Left cardiac atrium (tissue), 4 donors: ENCODE measurements at places on chromosomes 16 and 17. TPM values are rescaled to one million over a fixed set of nuclear protein-coding genes. Genes with fewer than 3 reads are reported as not detected.

GRCh38 chr16:47777220-47777619 lies 316.1 kb downstream of the PHKB start:
- DNase-seq = no peak

DNA sequence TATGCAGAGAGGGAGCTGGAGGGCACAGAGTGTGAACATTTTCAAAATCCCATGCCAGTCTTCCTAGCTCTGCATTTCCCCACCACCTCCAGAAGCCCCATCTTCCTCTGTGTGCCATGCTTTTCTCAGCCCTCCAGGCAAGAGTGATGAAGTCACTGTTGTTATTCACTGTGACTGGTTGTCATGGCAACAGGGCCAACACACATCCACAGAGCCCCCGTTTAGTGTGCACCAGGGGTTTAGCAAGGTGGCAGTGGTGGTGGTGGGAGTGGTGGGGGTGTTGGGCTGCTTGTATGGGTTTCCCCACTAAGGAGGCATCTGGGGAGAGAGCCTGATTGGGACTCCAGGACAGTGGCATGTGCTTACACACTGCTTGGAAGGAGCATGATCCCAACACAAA lies 309.9 kb upstream of the ASIC2 start:
- no peak for DNase-seq

DNA sequence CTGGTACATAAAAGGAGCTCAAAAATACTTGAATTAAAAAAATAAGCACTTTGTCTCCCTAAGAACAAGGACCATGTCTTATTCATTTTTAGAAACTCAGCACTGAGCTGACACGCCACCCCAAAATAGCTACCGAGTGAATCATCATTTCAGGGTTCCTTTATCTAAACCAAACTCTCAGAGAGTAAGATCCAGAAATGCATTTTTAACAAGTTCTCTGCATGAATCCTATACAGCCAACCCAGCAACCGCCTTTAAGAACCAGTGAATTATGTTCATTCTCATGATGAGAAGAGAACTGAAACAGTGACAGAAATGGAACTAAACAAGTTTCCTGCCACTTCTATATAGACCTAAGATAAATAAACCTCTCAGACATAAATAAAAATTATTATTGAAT lies 8.7 kb downstream of the C16orf87 start:
- no peak for DNase-seq

GRCh38 chr17:74744714-74745547 lies 3.5 kb upstream of the NHERF1 start:
- peak; percentile 84 for DNase-seq

DNA sequence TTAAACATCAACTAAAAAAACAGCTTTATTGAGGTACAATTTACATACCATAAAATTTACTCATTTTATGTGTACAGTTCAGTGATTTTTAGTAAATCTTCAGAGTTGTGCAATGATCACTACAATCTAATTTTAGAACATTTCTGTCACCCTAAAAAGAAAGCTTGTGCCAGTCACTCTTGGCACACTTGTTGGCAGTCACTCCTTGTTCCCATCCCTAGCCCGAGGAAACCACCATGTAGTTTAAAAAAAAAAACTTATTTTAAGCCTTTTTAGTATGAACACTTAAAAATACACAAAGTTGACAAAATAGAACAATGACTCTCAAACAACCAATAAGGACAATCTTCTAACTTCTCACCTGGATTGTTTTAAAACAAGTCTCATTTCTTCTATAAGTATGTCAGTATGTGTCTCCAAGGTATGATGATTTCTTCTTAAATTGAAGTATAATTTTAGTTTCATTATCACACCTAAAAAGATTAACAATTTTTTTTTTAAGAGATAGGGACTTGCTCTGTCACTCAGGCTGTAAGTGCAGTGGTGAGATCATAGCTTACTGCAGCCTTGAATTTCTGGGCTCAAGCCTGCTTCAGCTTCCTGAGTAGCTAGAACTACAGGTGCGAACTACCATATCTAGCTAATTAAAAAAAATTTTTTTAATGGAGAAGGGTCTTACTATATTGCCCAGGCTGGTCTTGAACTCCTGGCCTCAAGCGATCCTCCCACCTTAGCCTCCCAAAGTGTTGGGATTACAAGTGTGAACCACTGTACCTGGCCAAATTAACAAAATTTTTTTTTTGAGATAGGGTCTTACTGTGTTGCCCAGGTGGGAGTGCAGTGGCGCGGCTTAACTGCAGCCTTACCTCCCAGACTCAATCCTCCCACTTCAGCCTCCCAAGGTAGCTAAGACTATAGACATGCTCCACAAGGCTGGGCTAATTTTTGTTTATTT lies 53.2 kb downstream of the PPM1E start:
- no peak for DNase-seq

- no peak for DNase-seq
Observed at GRCh38 chr17:36469733-36470132, 16.7 kb upstream of the ZNHIT3 start.

- no peak for DNase-seq
Observed at GRCh38 chr17:37512442-37513068, 22.9 kb downstream of the DUSP14 start.

GRCh38 chr16:59591480-59591879 lies 857.4 kb upstream of the GOT2 start:
- no peak for DNase-seq

DNA sequence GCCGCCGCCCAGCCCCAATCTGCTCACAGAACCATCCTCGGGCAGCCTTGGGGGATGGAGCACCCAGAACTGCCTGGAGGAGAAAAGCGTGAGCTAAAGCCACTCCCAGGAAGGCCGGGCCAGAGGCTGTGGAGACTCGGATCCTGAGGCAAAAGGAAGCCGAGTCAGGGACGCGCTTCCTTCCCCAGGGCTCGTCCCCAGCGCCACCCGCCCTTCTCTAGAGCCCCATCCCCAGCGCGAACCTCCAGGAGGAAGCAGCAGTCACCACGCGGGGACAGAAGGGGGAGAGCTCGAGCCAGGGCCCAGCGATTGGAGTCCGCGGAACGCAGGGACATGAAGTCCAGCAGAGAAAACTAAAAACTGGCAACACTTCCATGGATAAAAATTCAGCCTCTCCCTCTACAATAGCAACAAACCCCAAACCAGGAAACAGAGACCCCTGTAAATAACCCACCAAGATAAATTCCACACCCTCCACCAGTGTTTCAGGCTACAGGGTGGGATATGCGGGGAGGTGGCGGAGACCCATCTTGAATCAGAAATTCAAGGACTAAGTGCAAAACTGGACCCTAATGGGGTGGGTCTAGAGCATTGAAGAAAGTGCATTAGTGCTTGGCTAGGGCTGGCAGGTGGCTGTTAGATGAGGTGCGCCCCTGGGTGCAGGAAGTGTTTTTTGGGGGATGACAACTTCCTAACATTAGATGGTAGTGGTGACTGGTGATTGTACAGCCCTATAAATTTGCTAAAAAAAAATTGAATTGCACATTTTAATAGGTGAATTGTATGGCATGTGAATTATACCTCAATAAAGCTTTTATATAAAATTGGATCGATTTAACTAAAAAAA lies 116.1 kb upstream of the METRNL start:
- peak; percentile 89 for DNase-seq

DNA sequence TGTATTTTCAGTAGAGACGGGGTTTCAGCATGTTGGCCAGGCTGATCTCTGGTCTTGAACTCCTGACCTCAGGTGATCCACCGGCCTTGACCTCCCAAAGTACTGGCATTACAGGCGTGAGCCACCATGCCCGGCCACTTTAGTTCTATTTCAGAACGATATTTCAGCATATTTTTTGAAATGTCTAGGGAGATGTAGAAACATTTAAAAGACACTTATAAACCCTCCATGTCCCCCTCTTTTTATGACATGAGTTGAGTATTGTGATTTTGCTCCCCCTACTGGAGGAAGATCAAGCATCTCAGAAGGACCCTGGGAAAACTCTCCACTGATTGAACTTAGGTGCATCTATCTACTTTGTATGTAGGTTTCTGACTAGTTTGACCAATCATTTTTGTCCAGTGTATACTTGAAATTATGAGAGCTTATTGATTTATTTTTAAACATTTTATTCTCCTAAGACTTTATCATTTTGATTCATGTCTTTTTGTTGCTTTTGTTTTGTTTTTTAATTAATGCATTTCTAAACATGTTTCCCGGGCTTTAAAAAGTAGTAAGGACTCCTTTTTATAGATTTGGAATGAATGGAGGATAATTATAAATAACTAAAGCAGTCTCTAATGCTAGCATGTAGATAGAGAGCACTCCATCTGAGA lies 105.1 kb downstream of the CHD9 start:
- DNase-seq = no peak

DNA sequence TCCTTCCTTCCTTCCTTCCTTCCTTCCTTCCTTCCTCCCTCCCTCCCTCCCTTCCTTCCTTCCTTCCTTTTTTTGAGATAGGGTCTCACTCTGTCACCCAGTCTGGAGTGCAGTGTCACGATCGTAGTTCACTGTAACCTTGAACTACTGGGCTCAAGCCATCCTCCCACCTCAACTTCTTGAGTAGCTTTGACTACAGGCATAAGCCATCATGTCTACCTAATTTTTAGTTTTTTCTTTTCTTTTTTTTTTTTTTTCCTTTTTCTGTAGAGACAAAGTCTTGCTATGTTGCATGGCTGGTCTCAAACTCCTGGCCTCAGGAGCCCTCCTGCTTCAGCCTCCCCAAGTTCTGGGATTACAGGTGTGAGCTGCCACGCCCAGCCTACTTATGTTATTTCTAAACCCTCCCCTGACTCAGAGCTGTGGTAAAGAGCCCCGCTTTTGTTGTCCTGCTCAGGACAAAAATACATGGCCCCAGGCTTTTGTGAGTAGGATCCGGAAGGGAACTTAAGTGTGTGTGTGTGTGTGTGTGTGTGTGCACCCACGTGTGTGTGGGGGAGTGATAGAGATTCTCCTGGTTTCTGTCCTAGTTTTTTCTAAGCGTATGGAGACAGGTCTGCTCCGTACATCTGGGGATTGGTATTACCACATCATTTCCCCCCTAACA lies 67.1 kb downstream of the PRKCB start:
- no peak for DNase-seq

- no peak for DNase-seq
Observed at GRCh38 chr17:15341966-15342365, 569 bp upstream of the TEKT3 start.

DNA sequence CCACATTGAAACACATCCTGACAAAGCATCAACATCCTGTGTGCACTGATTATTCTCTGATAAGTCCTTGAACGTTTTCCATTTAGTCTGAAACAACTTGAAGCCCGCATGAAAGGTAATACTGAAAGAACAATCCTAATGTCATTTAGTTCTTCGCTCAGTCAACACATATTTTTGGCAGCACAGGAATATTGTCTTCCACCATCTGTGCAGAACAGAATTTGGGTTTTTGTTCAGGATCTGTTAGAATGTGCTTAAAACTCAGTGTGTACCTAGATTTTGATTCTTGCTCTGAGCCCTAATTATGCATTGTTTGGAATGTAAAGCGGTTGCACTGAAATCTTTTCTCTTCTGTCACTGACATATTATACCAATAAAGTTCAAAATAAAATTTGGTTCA lies 1036.6 kb downstream of the CDH11 start:
- DNase-seq = no peak

GRCh38 chr17:58693208-58693607 lies 806 bp downstream of the RAD51C start:
- no peak for DNase-seq

DNA sequence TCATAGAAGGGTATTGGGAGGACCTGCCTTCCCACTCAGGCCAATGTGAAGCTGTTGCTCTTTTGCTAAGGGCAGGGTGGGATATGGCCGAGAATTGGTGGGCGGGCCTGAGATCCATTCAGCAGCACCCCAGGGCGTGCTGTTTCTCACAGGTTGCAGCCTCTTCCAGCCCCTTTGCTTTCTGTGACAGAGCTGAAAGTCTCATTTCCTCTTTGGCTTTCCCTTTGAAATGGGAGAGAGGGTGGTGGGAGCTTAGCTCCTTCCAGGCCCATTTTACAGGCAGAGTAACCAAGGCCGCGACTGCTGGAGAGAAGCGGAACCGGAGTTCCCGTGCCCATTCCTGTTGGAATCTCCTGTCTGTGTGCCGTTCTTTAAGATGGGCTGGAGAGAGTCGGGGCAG lies 183.0 kb downstream of the RAB11FIP4 start:
- no peak for DNase-seq

DNA sequence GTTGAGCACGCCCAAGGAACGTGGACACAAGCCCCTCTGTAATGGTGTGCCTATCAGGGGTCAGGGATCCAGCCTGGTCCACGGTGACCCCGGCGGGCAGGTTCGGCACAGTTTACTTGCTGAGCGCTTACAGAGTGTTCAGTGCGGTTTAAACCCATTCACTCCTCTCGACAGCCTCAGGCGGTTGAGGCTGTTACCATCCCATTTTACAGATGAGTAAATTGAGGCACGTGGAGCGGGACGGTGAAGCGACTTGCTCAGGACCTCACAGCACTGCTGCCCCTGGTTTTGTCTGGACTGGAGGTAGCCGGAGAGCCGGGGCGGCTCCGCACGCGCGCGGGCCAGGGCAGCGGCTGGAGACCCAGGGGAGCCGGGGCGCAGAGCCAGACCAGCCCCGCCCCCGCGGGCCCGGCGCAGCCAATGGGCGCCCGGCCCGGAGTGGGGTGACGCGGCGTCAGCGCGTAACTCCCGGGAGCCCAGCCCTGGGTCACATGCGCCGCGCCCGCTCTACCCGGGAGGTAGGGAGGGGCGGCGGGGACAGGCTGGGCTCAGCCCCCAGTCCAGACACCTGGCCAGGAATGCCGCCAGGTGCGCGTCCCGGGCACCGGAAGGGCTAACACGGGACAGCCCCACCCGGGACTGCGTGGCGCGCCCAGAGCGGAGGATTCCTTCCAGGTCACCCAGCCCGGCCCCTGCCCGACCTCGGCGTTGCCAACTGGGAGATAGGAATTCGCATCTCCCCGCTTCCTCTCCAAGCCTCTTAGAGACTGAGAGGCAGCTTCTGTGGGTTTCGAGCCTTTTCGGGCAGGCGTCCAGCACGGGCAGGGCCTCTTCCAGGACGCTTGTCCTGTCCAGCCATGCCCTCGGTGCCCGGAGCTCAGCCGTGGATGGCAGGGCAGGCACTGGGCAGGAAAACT lies 3.3 kb upstream of the SREBF1 start:
- peak; percentile 92 for DNase-seq

GRCh38 chr16:3281222-3281820 lies 2.0 kb upstream of the ZNF263 start:
- DNase-seq = no peak

Gene BCO1
- total RNA-seq = 0.13 TPM

Gene HEATR9
- not detected for total RNA-seq

Gene PIPOX
- total RNA-seq = 0.55 TPM

Gene DCAF7
- total RNA-seq = 43.5 TPM

Gene TNP2
- not detected for total RNA-seq

Gene XAF1
- total RNA-seq = 50.1 TPM
